ENCODE measurements at places on chromosomes 16 and 17.

DNA sequence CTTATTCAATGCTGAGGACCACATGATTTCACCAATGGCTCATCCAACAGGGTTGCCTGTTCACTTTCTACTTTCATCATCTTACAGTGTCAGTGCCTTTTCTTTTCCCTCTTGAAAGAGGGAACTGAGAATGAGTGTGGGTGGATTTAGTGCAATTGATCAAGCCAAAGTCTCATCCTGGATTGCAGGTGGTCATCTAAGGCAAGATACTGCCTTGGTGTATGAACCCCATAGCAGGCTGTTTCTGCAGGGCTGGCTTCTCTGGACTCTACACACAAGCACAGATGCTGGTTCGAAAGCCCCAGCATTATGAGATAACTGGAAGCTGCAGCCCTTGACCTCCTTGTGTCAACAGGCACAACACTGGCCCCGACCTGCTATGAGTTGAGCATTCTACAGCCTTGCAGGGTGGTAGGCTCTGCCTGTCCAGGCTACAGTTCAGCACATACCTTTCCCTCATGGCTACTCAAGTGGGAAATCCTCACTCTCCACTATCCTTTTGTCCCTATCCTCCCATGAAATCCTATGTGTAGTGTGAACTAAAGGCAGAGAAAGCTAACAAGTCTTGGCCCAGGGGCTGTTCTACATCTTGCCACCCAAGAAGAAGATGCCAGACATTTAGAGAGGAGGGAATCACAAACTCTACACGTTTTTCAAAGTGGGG is 358.7 kb downstream of the SLC39A11 start:
- no peak for DNase-seq

- no peak for DNase-seq
Measured at GRCh38 chr16:60107437-60107836, 1373.3 kb upstream of the GOT2 start.

GRCh38 chr17:51486885-51487520 is 226.7 kb downstream of the UTP18 start:
- DNase-seq: no peak

DNA sequence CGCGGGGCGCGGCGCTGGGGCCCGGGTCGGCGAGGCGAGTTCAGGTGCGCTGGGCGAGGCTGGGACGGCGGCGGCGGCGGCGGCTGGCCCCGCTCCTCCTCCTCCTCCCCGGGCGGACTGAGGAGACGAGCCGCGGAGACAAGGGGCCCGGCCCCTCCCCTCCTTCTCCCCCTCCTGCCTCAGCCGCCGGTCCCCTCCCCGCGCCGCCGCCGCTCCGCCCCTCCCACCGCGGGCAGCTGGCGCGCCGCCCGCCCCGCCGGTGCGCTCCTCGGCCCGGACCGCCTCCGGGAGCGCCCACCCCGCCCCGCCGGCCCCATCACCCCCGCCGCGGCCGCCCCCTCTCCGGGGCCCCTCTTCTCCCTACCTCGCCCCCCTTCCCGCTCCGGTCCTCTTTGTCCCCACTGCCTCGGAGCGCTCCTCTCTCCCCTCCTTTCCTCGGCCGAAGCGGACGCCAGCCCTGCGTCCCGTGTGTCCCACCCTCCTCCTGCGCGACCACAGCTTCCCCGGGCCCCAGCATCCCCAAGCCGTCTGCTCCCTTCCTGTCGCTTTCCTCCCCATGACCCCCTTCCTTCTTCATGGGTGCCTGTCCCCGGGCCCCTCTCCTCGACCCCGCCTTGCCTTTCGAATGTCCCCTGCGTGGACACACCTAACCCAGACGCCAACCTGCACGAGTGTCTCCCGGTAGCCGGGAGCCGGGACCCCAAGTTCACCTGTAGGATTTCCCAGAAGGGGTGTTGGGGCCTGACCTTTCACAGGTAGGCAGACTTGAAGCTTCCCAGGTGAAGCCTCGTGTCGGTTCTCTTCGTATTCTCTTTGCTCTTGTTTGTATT is at the start of gene TOX3:
Gene TOX3 (minus strand): TSS at position 140 of the 830 bp plus-strand sequence. CDS start 420 bp downstream, outside the sequence.
- no peak for DNase-seq

- peak; percentile 13 for DNase-seq
Measured at GRCh38 chr16:69465083-69465721, 40.8 kb downstream of the CYB5B start.

DNA sequence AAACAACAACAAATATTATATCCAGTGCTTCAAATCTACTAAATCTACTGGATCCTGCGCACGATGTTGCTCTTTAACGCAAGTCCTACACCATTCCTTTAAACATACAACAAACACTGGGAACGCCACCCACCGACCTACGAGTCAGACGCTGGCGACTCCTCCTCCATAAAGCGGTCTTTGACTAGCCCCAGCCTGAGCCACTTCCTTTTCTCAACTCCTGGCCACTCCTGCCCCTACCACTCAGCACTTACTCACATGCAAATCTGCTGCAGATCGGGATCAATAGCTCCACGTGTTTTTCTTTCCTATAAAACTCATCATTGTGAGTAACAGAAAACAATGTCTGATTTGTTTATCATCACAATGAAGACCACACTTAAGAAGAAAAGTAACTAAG is 32.8 kb upstream of the MNT start:
- no peak for DNase-seq

GRCh38 chr17:6713130-6713917 is at the start of gene SLC13A5:
Gene SLC13A5, minus strand, starts transcription at chr17:6713369. Its CDS starts 36 bp downstream, at chr17:6713333.
- no peak for DNase-seq

DNA sequence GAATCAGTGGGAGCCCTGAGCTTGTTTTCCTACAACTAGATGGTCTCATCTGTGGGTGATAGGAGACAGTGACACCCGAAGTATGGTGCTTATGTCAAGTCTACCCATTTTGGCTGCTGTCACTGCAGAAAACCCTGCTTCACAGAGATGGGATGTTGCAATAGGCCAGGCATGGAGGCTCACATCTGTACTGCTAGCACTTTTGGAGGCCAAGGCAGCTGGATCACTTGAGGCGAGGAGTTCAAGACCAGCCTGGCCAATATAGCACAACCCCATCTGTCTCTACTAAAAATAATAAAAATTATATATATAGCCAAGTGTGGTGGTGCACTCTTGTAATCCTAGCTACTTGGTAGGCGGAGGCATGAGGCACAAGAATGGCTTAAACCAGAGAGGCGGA is 2.3 kb upstream of the HERPUD1 start:
- DNase-seq: no peak

DNA sequence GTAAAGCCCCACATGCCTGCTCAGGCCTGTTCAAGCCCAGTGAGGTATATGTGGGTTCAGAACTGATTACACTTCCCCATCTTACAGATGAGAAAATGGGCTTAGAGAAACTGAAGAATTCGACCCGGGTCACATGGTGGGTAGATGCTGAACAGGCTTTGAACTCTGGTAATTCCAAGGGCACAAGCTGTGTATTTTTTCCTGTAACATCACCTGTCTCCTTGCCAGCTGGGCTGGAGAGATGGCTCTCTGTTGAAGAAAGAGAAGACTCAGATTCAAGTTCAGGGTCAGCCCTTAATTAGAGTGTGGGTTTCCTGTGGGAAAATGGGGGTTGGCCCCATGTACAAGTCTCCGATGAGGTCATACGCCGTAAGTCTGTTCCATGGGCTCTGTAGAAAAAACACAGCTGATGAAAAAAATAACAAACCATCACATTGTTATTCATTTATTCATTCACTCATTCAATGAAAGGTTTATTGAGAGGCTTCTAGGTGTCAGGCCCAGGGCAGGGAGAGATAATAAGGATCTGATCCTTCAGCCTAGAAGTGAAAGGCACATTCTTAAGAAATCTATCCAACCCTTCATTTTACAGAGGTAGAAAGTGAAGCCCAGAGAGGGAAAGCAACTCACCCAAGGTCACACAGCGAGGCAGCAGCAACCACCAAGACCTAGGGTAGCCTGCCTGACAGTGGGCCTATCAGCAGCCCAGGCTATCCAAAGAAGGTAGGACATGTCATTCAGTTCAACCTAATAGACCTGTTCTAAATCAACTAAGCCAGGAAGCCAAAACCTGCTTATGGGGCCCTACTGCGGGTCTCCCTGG is 482.8 kb downstream of the SOX9 start:
- no peak for DNase-seq

GRCh38 chr17:64554028-64554637 is 47.4 kb downstream of the CEP95 start:
- DNase-seq: no peak

DNA sequence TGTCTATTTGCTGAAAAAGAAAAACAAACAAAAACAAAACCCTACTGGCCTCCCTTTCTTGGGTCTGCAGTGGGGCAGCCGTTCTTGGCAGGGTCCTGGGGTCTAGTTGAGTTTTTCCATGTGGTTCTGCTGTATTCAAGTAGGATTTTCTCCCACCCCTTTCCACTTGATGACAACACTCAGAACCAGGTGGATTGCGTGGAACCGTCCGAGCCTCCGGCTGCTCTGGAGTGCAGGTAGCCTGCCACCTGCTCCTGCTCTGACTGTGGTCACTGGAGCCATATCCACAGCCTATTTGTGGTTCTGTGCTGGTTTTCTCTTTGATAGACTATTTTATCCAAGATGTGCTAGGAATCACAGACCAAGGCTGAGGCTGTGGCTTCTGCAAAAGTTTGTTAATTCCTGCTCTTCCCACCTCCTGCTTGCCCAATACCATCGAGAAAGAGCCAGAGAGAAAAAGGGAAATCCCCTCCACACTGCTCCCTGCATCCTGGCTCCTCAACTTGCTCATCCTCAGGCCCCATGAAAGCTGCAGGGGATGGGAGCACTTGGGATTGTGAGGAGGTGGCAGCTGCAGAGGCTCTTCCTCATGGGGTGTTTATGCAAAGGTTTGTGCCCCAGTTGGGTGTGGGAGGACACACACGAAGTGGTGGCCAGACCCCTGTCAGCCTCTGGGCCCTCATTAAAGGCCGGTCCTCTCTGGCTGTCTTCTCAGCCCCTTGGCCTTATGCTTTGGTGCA is 377.8 kb upstream of the TNRC6C start:
- DNase-seq: no peak

DNA sequence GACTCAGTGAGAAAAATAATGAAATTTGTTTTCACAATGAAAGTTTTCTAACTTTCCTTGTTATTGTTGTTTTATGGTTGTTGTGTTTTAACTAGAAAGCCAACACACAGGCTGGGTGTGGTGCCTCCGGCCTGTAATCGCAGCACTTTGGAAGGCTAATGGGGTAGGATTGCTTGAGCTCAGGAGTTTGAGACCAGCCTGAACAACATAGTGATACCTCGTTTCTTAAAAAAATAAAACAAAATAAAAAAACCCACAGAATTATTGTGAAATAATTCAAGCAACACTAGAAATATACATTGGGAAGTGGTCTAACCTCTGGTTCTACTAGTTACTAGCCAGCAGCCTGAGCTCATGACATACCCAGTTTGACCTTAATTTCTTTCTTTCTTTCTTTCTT is 630 bp downstream of the MILR1 start:
- no peak for DNase-seq

DNA sequence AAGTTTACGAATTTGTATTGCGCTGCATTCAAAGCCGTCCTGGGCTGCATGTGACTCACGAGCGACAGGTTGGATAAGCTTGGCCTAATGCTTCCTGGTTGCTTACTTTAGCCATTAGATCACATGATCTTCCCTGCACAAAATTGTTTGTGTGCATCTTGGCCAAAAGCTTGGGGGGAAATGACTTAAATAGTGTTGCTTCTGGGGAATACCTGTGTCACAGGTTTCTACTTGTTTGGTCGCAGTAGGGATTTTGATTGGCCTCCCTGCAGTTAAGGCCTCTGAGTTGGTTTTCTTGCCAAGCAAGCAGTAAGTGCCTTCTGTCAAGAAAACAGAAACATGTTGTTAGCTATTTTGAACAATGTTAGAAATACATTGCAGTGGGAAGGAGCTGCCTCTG is 39.6 kb upstream of the DUSP14 start:
- no peak for DNase-seq

- no peak for DNase-seq
Measured at GRCh38 chr16:75378616-75379015, 54.7 kb downstream of the CFDP1 start.

DNA sequence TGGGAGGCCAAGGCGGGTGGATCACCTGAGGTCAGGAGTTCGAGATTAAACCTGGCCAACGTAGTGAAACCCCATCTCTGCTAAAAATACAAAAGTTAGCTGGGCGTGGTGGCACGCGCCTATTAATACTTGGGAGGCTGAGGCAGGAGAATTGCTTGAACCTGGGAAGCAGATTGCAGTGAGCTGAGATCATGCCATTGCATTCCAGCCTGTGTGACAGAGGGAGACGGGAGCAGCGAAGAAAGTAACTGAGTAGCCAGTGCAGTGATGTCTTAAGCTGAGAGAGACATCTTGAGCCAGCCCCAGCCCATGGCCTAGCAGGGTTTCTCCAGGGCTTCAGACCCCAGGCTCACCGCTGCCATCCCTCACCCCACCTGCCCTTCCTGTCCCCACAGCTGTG is 9.8 kb upstream of the SMIM5 start:
- DNase-seq: no peak

DNA sequence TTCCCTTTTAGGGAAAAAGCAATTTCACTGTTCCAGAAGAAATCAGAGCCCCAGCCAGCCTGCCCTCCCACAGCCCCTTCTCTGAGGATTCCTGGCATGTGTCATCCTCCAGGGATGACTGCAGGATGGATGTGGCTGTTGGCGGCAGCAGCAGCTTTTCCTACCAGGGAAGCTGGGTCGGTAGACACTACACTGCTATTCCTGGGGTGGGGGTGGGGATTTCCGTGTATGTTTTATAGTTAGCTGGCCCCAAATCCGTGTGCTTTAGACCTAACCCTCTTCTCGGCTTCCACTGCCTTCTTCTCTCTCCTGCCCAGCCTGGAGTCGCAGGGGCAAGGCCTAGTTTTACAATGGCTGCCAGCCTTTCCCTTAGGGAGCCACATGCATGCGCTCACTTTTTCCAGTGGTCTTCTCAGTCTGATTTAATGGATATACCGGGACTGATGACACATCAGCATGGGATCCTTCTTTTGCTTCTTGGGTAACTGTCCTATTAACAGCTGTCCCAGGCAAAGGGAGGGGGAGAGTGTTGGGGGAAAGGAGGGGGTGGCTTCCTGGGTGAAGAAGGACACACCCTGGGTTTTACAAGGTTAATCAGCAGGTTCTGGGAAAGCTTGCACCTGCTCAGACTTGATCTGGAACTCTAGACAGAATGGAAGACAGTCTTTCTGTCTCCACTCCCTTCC is 2.7 kb upstream of the NFE2L1 start:
- DNase-seq: no peak

GRCh38 chr17:36095992-36096391 is 6.0 kb upstream of the CCL3 start:
- no peak for DNase-seq

GRCh38 chr17:42522798-42523278 is 13.2 kb upstream of the NAGLU start:
- no peak for DNase-seq

- DNase-seq: no peak
Measured at GRCh38 chr16:84183911-84184591, 2.8 kb downstream of the TAF1C start.

Data from activated naive CD4-positive, alpha-beta T cell treated with Interleukin-2 at 50 U/mL for 16 hours (primary cell).